Fibroblast of the aortic adventitia (primary cell): ENCODE measurements at places on chromosomes 2 and 18. TPM values are rescaled to one million over a fixed set of nuclear protein-coding genes. Genes with fewer than 3 reads are reported as not detected.

The SULT1C2 gene
- 0.27 and 2.6 TPM in 2 replicates for total RNA-seq

The MC4R gene
- total RNA-seq = not detected in 2 replicates

The SLC5A7 gene
- not detected in 2 replicates for total RNA-seq

The XDH gene
- total RNA-seq = 3.1 TPM in 1 of 2 replicates, not detected in the other

The GAL3ST2 gene
- 0.25 TPM in 1 of 2 replicates, not detected in the other for total RNA-seq

The ITGA6 gene
- total RNA-seq = 4.0 and 29.1 TPM in 2 replicates

The MAPRE2 gene
- 44.7 and 87.4 TPM in 2 replicates for total RNA-seq

The IL1RL1 gene
- 4.9 and 8.2 TPM in 2 replicates for total RNA-seq

The C1QL2 gene
- not detected in 2 replicates for total RNA-seq

The ARHGAP25 gene
- total RNA-seq = 0.36 and 2.2 TPM in 2 replicates

The AFF3 gene
- total RNA-seq = 4.2 TPM in 1 of 2 replicates, not detected in the other
